ENCODE measurements at places on chromosomes 5 and 9.

DNA sequence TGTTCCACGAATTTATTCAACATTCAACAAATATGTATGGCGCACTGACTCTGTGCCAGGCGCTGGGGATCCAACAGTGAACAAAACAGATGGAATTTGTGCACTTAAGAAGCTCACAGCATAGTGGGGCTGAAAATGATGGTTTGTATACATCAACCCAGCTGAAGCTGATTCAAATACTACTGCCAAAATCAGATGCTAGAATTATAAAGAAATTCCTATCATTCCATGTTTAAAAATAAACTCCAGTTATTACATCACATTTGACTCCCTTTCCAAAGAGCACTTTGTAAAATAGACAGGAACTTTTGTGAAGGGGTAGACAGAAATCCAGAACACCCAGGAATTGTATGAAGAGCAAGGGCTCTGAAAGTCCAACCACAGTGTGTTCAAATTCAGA lies 54.1 kb downstream of the ZNF608 start:
- no peak for DNase-seq

DNA sequence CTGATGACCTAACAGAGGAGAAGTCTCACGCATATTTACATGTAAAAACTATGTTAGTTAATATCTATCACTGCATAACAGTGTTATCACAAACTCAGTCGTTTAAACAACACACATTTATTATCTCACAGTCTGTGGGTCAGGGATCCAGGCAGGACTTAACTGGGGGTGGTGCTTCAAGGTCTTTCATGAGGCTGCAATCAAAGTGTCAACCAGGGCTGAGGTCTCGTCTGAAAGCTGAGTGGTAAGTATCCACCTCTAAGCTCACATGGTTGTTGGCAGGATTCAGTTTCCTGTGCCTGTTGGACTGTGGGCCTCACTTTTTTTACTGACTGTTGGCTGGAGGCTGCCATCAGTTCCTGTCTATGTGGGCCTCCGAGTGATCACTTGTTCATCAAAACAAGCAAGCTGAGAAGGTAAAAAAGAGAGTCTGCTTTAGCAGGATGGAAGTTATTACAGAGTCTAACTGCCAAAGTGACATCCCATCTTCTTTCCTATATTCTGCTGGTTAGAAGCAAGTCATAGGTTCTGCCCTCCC lies 188.6 kb downstream of the CARTPT start:
- no peak for DNase-seq

- no peak for DNase-seq
These were observed 31.7 kb upstream of the LRRC14B start for GRCh38 chr5:159448-160172.

- no peak for DNase-seq
These were observed 125.7 kb upstream of the ITGA1 start for GRCh38 chr5:52661903-52662595.

DNA sequence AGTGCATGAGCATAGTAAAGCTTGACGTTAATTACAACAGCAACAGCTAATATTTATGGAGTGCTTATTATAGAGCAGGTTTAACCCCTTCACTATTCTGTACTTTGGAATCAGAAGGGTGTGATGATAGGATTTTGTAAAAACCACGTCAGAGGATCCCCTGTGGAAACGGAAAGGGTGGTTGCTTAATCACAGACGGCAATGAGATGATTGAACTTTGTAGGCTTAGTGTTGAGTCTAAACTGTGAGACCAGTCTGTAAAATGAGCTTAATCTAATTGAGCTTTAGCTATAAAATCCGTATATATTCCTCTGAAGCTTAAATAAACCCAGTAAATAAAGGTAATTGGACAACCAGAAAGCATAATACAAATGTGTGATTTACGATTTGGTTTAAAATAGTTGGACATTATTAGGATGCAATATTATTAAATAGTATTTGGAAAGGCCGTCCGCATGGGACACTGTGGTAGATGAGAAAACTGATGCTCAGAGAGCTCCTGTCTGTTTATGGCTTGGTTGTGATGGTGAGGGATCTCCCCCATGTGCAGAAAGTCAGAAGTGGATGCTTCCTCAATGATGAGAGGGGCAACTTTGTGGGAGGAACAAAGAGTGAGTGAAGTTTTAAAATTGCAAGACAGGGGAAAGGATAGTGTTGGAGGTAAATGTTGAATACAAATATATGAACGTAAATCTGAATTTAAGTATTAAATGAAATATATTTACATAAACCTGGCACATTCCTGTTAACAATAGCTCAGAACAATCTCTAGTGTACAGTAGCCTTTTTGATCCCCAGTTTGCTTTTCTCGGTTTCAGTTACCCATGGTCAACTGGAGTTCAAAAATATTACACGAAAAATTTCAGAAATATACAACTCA lies 23.4 kb upstream of the SCGB3A2 start:
- DNase-seq, result no peak

GRCh38 chr9:91211919-91212318 lies 149.8 kb downstream of the AUH start:
- DNase-seq, result no peak

GRCh38 chr5:123681061-123681460 lies 169.1 kb downstream of the CSNK1G3 start:
- no peak for DNase-seq

DNA sequence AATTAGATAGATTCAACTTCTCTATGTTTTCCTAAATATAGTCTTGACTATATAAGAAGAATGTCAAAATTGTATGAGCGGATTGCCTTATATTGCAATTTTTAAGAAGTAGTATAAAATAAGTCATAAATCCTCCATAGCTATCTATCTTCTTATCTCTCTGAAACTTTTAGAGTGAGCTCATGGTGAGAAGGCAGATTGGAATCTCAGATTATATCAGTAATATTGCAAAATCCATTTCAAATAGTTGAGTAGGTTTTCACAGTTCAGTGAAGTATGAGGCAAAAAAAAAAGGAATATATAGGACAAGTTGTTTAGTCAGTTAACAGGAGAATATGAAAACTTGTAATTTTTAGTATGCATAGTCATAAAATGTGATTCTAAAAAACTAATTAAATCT lies 156.4 kb downstream of the FAM174A start:
- no peak for DNase-seq

- no peak for DNase-seq
These were observed 353.4 kb downstream of the SPOCK1 start for GRCh38 chr5:137145721-137146120.

DNA sequence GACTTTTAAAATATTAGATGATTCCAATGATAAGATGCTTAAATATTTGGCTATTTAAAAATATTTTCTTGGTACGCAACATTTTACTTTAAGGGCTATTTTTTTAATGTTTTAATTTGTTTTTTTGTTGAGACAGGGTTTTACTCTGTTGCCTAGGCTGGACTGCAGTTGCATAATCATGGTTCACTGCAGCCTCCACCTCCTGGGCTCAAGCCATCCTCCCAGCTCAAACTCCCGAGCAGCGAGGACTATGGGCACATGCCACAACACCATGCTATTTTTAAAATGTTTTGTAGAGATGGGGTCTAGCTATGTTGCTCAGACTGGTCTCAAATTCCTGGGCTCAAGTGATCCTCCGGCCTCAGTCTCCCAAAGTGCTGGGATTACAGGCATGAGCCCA lies 850.2 kb upstream of the DMAC1 start:
- no peak for DNase-seq

- DNase-seq, result no peak
These were observed 138.2 kb downstream of the PIP5K1B start for GRCh38 chr9:68843239-68843638.

DNA sequence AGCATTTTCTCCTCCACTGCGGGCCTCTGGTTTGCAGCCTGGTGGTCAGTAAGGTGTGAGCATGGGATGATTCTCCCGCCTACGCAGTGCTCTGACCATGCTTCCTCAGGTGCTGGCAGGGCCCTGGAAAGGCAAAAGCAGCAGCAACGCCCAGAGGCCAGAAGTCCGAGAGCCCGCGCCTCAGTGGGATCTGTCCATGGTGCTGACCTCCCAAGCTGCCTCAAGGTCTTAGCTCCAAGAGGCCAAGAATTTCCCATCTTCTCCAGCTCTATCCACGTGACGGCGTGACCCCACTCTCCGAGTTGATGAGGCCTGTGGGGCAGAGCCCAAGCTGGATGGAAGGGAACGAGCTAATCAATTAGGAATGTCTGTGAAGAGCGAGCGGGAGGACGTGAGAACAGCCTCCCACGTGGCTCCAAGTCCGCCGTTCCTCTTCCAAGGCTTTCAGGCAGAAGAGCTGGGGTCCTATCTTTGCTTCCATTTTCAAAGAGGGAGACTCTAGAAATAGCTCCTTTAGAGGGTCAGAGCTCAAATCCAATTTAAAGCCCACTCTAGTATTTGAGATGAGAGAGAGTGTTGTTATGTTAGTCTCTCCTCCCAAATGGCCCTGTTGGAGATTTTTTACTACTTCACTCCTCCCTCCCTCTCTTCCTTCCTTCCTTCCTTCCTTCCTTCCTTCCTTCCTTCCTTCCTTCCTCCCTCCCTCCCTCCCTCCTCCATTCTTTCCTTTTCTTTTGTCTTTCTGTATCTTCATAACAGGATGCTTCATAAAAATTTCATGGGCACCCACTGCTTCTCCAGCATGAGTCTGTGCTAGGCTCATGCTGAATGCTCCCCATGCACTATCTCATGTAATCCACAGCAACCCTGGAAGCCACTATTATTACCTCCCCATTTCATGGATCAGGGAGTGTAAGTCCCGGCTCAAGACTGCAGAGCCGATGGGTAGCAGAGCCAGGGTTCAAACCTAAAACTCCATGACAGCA lies 69.3 kb downstream of the OLFM1 start:
- DNase-seq, result peak; percentile 36

- DNase-seq, result no peak
These were observed 23.2 kb downstream of the EGR1 start for GRCh38 chr5:138488481-138488945.

- DNase-seq, result no peak
These were observed 16.2 kb upstream of the TJP2 start for GRCh38 chr9:69157751-69158466.

DNA sequence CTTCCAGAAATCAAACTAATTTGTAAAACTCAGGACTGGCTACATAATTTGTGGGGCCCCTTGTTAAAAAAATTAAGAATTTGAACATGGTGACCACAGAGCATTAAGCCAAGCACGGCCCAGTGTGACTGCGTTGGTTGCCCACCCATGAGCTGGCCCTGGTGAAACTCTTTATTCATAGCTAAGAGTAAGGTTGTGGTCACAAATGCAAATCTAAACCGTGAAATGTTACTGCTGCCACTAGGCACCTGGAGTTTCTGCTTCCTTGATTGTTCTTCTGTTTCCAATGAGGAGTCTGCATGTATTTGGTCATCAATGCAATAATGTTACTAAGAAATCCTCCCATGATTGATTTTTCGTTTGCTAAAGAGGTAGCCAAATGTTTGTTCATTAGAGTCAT lies 4.2 kb downstream of the GCNT1 start:
- DNase-seq, result no peak

DNA sequence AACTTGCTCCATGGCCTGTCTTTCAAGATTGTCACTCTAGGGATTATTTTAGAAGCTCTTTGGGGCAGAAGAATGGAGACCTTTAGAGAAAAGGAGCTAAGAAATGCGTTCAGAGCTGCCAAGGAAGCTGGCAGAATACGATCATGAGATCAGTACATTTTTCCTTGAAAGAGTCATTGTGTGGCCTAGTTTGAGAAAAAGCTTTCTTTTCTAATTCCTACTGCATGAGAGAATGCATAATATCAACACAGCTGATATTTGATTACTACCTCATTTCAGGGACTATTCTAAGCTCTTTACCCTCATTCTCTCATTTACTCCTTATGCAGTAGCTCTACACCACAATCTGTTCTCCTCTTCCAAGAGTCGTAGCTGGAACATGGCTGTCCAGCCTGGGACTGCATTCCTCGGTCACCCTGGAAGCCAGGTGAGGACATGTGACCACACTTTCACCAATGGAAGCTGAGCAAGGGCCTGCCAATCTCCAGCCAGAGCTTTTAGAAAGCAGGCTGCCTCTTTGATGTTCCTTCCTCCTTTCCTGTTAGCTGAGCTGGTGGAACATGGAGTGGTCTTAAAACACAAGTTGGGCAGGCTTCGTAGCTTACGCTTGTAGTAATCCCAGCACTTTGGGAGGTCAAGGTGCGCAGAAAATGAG lies 99.3 kb upstream of the LHFPL2 start:
- DNase-seq, result no peak

- no peak for DNase-seq
These were observed 473.5 kb downstream of the ACTL7B start for GRCh38 chr9:108382310-108382709.

DNA sequence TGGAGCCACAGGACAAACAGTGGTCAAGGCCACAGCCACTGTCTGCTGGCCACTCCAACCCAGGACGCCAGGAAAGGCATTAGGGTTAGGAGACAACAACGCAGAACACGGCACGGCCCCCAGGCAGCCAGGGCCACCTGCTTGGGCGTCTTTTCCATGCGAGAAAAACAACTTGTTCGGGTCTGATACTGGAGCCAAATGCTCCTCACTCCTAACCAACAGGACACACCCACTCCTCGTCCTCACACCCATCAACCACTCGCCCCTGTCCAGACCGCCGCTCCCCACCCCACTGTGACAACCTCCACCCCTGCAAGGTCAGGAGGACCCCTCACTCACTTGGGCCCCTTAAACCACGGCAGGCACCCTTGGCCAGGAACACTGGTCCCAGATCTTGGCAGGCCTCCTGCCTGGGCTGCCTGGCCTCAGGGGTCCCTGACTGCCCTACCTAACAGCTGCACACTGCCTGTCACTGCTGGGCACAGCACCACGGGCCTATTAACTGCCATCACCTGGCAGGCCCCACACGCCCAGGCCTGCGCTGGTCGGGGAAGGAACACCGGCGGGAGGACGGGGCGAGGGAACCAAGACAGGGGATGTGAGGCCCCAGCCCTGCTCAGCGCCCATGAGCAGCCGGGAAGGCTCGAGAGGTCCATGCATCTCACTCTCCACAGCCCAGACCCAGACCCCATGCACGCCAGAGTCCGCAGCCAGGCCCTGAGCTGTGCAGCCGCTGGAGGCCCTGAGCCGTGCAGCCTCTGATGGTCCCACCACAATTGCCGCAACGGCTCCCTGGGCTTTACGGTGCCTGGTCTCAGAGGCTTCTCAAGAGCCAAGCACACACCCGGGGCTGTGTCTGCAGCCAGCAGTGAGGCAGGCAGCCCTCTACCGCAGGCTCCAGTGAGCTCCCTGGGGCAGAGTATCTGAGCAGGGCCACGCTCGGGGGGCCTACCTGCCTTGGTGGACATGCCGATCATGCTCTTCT lies 13.8 kb downstream of the CLPTM1L start:
- DNase-seq, result peak; percentile 16

DNA sequence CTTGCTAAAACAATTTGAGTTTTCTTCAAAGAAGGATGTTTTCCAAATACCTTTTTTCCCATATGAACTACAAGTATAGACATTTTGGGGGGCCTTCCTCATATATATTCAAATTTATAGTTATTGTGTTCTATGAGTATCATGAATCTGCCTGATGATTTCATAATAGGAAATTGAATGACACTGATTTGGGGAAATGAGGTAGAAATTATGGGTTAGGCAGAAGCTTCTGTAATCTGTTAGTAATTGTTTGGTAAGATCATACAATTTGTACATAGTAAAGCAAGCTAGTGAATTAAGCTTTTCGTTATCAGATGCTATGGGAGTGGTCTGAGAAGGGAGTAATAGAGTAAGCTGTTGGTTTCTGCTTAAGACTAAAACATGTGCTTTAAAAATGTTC lies 98.0 kb downstream of the TRIO start:
- no peak for DNase-seq

Measured in GM12892 (cell line).